ENCODE measurements at places on chromosomes 12 and 14. TPM values are rescaled to one million over a fixed set of nuclear protein-coding genes. Genes with fewer than 3 reads are reported as not detected.

DNA sequence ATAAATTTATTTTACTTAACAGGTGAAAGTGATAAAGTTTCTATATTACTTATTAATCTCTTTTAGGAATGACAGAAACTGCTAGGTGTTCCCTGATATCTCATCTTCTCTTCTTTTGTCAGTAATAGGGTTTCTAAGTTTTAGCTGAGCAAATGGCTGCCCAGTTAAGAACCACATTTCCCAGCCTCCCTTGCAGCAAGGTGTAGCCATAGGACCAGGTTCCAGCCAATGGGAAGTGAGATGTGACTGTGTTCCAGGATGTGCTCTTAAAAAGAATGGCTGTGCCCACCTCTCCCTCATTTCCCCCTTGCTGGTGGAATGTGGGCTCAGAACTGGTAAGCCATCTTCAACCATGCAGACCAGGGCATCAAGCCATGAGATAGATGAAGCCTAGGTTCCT lies 165.6 kb downstream of the HELB start:
- no peak for DNase-seq

- no peak for DNase-seq
Observed at GRCh38 chr12:102120886-102121285, 903 bp downstream of the PARPBP start.

DNA sequence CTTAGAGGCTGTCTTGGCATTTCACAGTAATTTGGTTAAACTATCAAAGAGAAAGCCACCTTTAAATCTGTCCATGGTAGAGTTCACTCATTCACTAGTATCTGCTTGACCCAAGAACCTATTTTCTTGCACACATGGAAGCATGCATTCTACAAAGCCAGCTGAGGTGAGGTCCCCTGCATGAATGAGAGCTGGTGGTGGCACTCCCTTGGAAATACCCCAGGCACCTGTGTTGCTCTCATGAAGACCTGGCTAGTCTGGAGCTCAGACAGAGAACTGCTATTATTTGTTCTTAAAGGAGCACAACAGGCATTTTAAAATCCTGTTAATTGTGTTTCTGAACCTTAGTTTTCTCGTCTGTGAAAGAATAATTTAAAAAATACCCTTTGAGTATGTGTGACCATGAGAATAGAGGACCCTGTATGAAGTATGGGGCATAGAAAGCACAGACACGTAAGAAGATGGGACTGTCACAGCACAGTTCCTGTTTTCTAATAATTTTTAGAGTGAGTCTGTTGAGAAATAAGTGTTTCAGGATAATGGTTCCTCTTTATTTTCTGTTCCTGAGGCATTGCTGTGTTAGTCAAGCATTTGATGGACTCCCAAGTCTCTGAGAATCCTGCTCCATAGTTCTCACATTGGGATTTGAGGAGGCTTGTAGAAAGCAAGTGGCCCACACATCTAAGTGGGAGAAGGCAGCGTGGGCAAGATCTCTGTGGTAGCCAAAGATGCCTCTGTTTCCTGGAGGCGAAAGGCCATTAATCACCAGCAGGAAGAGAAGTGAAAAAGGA lies 10.9 kb downstream of the RGS6 start:
- no peak for DNase-seq

- DNase-seq, result no peak
Observed at GRCh38 chr12:67541625-67541991, 106.9 kb upstream of the DYRK2 start.

DNA sequence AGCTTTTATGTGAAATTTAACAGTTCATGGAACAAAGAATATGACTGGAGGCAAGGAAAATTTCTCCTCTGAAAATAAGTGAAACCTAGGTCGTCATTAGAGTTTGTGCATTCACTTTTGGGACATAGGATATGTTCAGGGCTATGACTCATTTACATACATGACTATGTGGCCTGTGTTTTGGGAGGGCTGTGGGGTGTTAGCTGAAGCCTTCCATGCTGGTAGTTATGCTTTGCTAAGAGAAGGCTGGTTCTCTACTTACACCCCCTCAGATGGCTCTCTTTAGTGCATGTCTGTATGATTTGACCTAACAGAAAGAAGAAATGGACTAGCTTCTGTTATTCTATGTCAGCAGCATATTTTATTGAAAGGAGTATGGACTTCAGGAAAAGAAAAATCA lies 416.5 kb upstream of the GARIN6 start:
- no peak for DNase-seq

GRCh38 chr14:103867523-103867953 lies 20.2 kb upstream of the PPP1R13B start:
- DNase-seq, result no peak

- no peak for DNase-seq
Observed at GRCh38 chr12:83057436-83057835, 370.7 kb downstream of the TMTC2 start.

Gene GYS2
- 0.07 TPM for total RNA-seq

Gene EFS
- total RNA-seq, result not detected

Gene FAIM2
- 0.05 TPM for total RNA-seq

Gene TSPAN19
- not detected for total RNA-seq

Gene SRRM4
- total RNA-seq, result not detected

Measured in activated T-helper 2 cell treated with anti-CD3 and anti-CD28 coated beads, Interferon-gamma antibody, Interleukin-2, Interleukin-4, amounts not matched to agents 10 μg/mL and 5 μg/mL and 100 μg/mL, durations not matched to agents 14 hours and 24 hours and 36 hours (primary cell).